ENCODE measurements at places on chromosomes 6 and 20. TPM values are rescaled to one million over a fixed set of nuclear protein-coding genes. Genes with fewer than 3 reads are reported as not detected.

The SUPT3H gene
- 13.1 TPM for total RNA-seq

GRCh38 chr6:15417811-15418210 lies 171.9 kb downstream of the JARID2 start:
- DNase-seq: no peak

- DNase-seq: no peak
These were observed 974.1 kb downstream of the EYS start for GRCh38 chr6:64732888-64733287.

- DNase-seq: no peak
These were observed 122.7 kb upstream of the AGPAT4 start for GRCh38 chr6:161396539-161396938.

- no peak for DNase-seq
These were observed 5.5 kb upstream of the TMEM170B start for GRCh38 chr6:11532097-11532496.

GRCh38 chr20:61980647-61981583 lies 84.8 kb downstream of the TAF4 start:
- no peak for DNase-seq

DNA sequence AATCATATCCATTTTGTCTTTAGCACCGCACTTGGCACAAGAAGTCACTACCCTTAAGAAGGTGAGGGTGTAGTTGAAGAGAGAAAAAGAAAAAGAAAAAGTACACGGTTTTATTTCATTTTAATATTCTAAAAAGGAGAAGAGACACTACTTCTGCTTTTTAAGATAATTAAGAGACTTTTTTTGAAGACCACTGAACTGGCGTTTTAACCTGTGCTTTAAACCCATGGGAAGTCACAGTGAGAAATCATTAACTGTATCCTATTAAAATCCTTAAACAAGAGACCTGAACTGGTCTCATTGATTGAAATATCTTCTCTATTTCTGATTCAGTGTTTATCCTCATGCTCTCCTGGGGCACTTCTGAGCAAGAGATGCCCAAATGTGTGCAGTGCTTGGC lies 243.5 kb downstream of the TMEM242 start:
- DNase-seq: no peak

- DNase-seq: no peak
These were observed 131.7 kb downstream of the LRRC1 start for GRCh38 chr6:53926505-53926904.

GRCh38 chr6:100269189-100269588 lies 195.5 kb downstream of the SIM1 start:
- DNase-seq: no peak

GRCh38 chr6:119256978-119257462 lies 92.5 kb downstream of the MAN1A1 start:
- DNase-seq: no peak

The RSPO4 gene
- total RNA-seq: 1.8 TPM

The TBCC gene
- total RNA-seq: 43.4 TPM

DNA sequence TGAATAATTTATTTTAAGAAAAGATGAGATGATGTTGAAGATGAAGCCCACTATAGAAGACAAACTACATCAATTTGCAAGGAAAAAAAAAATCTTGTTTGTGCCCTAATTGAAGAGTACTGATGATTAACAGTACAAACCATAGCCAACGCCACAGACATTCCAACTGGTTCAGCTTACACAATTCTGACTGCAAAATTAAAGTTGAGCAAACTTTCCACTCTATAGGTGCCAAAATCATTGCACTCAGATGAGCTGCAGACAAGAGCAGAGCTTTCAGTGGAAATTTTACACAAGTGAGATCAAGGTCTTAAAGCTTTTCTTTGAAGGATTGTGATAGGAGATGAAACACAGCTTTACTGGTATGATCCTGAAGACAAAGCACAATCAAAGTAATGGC lies 85.3 kb downstream of the OGFRL1 start:
- DNase-seq: no peak

GRCh38 chr6:170485159-170485558 lies 67.9 kb downstream of the PSMB1 start:
- no peak for DNase-seq

The AAR2 gene
- total RNA-seq: 34.7 TPM

The ENPP3 gene
- total RNA-seq: 2.2 TPM

DNA sequence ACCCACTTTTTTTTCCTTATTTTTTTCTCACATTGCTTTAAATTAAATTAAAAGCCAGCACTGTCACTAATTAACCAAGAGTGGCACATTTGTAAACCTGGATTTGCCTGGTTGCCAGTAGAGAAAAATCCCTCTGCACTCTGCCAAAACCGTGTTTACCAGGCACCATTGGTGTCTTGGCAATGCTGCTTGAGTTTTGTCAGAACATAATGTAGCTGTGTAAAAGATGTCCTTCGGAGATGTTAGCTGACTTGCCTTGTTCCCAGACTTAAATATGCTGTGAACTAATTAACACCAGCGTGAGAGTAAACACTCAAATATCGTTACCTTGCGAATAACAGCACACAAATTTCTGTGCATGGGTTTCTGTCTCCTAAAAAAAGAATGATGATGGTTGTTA lies 694.9 kb upstream of the ID4 start:
- peak; percentile 23 for DNase-seq

The SYCP2 gene
- 4.8 TPM for total RNA-seq

DNA sequence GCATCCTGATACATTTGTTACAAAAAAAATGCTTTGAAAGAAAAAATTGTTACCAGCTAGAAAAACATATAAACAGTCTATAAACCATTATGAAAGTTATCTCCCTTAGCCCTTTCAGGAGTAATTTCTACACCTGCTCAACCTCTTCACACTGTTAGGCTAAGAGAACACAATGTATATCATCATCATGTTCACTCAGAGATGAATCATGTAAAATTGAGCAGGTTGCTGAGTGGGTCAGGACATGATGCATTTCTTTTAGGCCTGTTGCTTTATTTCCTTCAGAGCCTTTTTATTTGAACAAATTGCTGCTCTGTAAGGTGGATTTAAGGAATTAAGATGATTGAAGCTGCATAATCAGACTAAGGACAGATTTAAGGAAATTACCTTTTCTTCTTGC lies 531.3 kb upstream of the MAN1A1 start:
- DNase-seq: no peak

GRCh38 chr20:31718952-31719643 lies 3.6 kb downstream of the BCL2L1 start:
- peak; percentile 83 for DNase-seq

The GGTLC1 gene
- not detected for total RNA-seq

GRCh38 chr6:49527320-49527719 lies 23.1 kb upstream of the C6orf141 start:
- DNase-seq: no peak
